NCI-H187 treated with DMSO at 0.1 percent for 48 hours (cell line): ENCODE measurements at places on chromosomes 4 and X.

DNA sequence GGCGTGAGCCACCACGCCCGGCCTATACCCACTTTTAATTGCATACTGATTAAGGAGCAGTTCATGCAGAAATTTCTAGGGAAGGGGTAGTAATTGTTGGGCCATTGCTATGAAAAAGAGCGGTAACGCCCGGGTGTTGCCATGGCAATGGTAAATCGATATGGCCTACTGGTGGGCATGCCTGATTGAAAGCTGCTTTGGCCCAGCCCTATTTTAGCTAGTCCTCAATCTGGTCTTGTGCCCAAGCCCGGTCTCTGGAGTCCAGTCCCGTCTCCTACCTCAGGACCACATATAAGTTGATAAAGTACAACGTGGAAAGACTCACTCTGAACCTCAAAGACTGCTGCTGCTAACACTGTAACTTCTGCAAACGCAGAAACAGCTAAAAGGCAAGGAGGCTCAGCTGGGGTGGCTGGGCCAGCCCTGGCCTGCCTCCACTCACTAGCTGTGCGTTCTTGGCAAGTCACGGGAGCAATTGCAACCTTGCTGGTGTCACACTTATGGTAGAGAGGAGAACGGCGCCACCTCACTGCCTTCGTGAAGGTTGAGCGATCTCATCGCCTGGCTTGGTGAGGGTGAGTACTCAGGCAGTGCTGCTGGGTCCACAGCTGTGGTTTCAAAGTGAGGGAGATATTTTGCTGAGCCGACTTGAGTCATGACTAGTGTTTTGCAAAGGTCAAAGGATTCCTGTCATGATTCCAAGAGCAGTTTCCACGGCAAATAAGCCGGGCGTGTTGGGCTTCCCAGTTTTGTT, 57.0 kb upstream of the GRPEL1 start:
- no peak for DNase-seq

- DNase-seq: no peak
These were observed 57.1 kb downstream of the RBM46 start for GRCh38 chr4:154838155-154838554.

DNA sequence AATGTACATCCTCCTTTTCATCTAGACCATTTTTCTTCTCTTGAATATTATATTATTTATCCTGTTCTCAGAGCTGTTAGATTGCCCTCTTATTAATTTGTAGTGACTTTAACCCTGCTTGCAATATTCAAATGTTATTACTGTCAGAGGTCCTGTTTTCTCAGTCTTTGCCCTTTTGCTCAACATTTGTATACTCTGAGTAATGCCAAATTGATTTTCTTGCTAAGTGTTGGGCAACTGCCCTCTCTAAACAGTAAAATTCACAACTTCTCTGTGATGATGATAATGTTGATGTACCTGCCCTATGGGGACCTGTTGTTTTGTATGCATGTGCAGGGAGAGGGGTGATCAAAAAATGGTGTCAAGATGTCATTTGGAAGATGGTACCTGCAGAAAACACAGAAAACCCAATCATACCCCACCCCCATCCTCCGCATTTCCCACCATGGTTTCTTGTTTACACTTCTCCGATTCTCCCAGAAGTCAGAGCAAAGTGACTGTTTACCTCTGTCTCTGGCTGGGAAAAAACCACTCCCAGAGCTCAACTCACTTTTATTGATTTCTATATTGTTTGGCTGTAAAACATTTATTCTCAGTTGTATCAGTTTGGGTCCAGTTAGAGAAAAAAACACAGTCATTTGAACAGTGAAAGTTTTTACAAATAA, 694.0 kb downstream of the IL1RAPL1 start:
- no peak for DNase-seq

DNA sequence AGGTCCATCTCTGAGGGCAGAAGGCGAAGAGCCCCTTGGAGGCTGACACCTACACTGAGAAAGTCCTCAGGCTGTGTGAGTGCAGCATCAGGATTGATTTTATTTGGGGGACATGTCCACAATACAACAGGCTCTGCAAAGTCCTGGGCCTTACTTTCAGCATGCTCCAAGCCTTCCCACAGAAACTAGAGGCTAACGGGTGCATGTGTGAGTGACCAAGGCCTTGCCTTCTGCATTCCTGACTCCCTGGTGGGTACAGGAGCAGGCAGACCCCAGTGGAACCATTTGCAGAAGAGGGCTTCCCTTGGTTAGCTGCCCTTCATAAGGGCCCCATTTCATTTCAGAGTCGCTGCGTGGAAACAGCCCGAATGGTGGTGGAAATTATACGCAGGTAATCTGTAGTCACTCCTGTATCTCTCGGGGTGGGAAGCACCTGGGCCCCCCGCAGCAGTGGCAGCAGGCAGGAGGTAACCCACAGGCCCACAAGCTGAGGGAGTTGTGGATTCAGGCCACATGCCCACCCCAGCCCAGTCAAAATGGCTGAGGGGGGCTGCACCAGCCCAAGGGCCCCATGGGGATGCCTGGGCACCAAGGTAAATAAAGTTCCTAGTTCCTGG, 37.7 kb downstream of the NSG1 start:
- no peak for DNase-seq

DNA sequence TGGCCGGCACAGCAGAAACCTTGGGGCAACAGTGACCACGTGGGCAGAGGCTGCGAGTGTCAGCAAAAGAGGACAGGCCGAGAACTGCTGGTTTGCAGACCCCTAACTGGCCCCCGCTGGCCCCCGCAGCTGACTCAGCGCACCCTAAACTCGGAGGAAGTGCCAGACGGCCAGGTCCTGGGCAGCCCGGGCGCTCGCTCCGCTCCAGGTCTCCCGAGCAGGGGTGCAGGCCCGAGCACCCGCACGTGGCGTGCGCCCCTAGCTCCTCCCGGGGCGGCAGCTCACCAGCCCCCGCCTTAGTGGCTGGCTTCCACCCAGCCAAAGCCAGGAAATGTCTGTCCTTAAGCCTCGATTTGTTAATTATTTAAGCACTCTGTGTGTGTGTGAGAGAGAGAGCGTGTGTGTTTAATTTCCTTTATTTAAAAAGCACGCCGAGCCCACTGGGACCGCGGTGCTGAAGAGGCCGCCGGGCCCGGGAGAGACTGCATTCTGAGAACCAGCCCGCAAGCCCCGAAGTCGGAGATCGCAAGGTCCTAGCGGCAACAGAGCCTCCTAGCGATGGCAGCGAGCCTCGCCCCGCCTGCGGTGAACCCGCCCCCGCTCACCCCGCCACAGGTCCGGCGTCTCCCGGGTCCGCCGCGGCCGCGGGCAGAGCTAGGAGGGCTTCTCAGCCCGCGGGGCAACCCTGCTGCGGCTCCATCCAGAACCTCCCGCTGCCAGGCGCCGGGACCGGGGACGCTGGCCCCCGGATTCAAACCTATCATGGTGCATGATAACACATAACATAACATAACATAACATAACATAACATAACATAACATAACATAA, 45.9 kb upstream of the CDKN2AIP start:
- DNase-seq: no peak

- no peak for DNase-seq
These were observed 260.4 kb downstream of the SMARCA1 start for GRCh38 chrX:129262912-129263311.

- no peak for DNase-seq
These were observed 156.7 kb upstream of the EOLA2 start for GRCh38 chrX:150094996-150095395.

- DNase-seq: no peak
These were observed 10.8 kb downstream of the LARP7 start for GRCh38 chr4:112647785-112648184.

GRCh38 chr4:112316360-112316759, 19.2 kb downstream of the ALPK1 start:
- DNase-seq: no peak

GRCh38 chrX:13741695-13742094, 7.1 kb downstream of the OFD1 start:
- no peak for DNase-seq

DNA sequence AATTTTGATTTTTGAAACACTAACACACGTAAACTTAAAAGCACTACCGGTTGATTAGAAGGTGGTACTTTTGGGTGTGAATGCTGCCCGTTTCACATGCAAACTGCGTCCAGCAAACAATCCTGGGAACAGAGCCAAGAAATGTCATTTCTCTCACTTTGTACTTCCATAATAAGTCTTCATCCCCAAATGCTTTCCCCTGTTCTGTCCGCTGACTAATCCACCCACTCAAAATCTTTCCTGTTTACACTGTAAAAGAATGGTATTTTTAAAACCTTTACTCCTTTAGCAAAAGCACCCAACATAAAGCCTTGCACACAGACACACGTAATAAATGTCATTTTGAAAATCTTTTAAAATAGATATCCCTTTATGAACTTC, 39.1 kb upstream of the PDLIM5 start:
- DNase-seq: no peak

DNA sequence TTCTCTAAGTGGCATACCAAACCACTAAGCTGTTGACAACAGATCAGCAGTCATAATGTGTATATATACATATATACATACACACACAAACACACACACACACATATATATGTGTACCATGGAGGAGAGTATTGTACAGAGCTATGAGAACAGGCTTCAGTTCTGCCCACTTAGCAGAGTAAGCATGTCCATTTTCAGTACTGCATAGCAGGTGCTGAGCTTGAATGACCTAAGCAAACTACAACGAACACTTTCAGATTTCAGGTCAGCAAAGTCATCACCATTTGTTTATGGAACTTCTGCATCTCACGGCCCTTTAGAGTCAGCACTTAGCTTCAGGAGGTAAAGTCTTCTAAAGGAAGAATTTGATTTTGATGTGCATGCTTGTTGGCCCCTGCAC, 735.8 kb upstream of the ATOH1 start:
- no peak for DNase-seq

- DNase-seq: no peak
These were observed 61.6 kb downstream of the SAT1 start for GRCh38 chrX:23844502-23845138.

GRCh38 chr4:70743731-70744130, 22.0 kb downstream of the RUFY3 start:
- DNase-seq: no peak

DNA sequence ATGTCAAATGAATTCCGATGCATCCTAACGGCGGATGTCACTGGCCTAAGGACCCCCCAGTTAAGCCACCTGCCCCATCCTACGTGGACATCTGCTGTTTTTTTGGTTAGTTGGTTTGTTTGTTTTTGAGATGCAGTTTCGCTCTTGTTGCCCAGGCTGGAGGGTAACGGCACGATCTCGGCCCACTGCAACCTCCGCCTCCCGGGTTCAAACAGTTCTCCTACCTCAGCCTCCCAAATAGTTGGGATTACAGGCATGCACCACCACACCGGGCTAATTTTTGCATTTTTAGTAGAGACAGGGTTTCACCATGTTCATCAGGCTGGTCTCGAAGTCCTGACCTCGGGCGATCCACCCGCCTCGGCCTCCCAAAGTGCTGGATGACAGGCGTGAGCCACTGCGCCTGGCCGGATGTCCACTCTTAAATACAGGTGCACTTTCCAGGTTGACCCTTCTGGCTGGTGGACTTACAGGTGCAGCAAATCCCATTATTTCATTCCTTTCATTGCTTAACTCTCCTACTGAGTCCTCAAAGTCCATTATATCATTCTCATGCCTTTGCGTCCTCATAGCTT, 206.2 kb downstream of the CRLF2 start:
- no peak for DNase-seq

DNA sequence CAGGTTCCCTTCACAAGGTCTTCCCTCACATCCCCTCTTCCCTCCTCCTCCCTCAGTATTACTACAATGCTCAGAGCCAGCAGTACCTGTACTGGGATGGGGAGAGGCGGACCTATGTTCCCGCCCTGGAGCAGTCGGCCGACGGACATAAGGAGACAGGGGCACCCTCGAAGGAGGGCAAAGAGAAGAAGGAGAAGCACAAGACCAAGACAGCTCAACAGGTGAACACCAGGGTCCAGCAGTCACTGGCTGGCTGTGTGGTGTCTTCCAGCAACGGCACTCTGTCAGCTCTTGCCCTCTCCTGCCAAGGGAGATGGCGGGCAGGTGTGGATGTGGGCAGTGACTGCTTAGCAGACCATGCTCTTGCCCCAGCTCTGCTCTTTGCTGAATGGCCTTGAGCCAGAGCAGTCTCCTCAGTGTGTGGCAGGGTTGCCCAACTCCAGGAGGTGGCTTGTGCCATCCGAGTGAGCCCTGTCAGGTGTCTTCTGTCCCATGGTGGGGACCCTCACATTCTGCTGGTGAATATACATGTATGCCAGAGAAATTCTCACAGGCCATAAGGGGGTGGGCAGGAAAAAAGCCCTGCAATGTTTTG, 11.4 kb upstream of the UBA1 start:
- DNase-seq: no peak
